ENCODE measurements at places on chromosomes 5 and 9.

- no peak for DNase-seq
Measured at GRCh38 chr9:133956520-133957076, 35.5 kb downstream of the VAV2 start.

- no peak for DNase-seq
Measured at GRCh38 chr9:3746296-3747275, 220.8 kb upstream of the RFX3 start.

DNA sequence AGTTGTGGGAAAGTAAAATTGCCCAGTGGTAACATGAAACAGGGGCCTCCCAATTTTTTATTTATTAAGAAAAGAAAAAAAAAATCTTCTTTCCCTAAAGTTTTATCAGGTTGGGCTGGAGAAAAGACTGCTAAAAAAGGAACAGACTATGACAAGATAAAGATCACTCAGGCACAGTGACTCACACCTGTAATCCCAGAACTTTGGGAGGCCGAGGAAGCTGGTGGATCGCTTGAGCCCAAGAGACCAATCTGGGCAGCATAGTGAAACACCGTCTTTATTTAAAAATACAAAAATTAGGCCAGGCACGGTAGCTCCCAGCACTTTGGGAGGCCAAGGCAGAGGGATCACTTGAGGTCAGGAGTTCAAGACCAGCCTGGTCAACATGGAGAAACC lies 312.5 kb downstream of the CETN3 start:
- DNase-seq: no peak

GRCh38 chr9:2359891-2360471 lies 261.6 kb upstream of the VLDLR start:
- DNase-seq: no peak

DNA sequence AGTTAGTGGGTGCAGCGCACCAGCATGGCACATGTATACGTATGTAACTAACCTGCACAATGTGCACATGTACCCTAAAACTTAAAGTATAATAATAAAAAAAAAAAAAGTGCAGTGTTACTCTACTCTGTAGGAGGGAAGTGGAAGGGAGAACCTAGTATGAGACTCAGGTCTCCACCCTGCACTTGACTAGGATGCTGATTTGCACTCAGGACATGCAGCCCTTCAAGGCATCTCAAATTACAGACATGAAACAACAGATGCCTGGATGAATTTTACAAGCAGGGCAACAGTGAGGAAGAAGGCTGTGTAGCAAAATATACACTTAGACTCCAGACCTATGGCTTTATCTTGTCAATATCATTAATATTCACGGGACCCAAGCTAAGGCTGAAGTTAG lies 16.5 kb downstream of the TRIM32 start:
- no peak for DNase-seq

DNA sequence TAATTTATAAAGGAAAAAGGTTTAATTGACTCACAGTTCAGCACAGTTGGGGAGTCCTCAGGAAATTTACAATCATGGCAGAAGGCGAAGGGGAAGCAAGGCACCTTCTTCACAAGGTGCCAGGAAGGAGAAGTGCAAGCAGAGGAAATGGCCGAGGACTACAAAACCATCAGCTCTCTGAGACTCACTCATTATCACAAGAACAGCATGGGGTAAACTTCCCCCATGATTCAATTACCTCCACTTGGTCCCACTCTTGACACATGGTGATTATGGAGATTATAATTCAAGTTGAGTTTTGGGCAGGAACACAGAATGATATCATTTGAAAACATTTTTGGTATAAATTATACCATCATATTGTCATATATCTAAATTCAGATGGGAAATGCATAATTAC lies 934.7 kb downstream of the CDH12 start:
- DNase-seq: no peak

- DNase-seq: no peak
Measured at GRCh38 chr5:51632793-51633192, 249.5 kb downstream of the ISL1 start.

DNA sequence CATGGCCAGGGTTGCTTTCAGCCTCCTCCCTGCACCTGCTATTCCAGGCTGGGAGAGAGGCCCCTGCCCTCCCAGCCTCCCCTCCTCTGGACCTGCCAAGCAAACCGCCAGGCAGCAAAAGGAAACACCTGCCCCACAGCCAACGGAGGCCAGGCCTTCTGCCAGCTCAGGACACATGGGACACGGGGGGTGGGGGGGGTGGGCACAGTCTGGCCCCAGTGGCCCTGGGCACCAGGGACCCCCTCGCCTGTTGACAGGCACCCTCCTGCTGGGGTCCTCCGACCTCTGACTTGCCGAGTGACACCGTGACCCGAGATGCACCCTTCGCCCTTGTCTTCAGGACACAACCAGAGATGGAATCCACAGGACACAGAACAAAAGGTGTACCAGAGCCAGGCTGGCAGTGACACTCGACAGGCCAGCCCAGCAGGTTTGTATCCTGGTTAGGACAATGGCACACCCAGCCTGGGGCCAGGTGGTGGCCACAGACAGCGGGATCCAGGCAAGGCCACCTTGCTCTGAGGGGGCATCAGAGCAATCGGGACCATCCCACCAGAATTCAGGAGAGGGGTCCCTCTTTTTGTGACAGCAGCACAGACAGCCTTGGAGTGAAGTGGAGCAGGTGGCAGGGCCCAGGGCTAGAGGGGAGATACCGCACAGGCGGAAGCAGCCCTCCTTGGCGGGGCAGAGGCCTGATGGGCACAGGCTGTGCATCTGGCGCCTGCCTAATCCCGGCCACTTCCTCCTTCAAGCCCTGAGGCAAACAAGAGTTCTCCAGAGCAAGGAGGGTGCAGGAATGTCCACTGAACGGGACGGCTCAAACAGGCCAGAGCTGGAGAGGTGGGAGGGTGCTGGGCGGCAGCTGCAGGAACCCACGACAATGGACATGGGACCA lies 1.3 kb upstream of the TMEM210 start:
- no peak for DNase-seq

- DNase-seq: no peak
Measured at GRCh38 chr9:69180670-69181069, 6.6 kb downstream of the TJP2 start.

DNA sequence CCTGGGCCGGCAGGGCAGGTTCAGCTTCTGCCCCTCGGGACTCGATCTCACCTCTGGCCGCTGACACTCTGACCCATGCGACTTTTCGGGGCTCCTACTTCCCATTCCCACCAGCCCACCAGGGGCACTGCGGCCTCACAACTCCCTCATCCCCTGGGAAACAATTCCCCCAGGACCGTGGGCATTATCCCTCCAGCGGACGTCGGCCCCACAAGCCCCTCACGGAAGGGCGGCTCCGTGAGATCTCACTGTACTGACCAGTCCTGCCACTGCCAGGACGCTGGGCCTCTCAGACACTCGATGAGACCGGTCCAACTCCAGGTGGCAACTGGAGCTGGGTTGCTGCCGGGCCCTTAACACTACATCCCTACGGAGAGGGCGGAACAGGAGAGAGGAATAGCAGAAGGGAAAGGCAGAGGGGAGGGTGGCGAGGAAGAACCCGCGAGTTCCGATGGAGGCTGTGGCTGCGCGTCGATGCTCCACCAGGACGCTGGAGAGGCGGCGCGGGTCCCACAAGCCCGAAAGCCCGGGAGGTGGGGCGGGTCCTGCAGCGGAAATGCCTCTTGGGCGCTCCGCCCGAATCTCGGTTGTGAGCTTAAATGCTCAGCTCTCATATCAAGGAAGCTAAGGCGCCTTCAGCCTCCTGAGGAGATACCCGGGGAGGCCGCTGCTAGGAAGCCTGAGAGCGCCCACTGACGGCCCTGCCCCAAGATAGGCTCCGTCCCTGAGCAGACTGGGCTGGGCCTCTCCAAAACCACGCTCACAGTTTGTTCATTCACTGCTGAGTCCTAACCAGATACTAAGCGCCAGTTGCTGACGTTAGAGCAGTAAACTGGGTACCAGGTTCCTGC lies 36.3 kb downstream of the VCP start:
- DNase-seq: peak; percentile 3

DNA sequence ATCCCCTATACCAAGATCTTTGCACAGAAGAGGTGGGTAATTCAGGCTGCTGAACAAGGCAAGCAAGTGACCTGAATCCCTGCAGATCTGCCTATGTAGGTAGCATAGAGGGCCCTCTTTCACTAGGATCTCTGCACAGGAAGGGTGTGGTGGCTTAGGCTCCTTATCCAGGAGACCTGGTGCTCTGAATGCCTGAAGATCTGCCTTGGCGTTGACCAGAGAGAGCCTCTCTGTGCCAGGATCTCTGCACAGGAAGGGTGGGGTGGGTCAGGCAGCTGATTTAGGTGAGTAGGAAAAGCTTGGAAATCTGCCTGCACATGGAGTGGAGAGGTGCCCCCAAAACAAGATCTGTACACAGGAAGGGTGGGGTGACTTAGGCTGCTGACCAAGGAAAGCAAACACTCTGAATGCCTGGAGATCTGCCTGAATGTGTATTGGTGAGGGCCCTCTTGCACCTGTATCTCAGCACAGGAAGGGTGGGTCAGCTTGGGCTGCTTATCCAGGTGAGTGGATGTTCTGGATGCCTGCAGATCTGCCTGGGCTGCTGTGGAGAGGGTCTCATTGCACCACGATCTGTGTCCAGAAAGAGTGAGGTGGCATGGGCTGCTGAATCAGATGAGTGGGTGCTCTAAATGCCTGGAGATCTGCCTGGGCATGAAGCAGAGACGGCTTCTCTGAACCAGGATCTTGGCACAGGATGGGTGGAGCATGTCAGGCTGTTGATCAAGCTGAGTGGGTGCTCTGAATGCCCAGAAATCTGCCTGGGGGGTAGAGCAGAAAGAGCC lies 365.9 kb downstream of the DMAC1 start:
- no peak for DNase-seq

DNA sequence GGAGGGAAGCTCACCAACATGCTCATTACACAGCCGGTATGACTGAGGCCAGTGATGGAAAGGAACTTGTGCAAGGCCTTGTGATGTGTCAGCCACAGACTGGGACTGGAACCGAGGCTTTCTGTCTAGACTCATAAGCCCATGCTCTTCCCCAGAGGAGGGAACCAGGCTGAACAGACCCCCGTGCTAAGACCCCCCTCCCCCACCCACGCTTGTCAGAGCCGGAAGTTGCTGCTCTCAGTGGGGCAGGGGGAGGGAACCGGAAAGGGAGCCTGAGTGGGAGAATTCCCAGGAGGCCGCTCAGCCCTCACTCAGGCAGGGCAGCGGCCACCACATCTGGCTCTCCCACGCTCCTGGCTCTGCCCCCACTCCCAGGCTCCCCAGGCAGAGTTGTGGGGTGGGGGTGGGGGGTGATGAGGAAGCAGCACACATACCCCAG lies 4.1 kb upstream of the PDGFRB start:
- no peak for DNase-seq

DNA sequence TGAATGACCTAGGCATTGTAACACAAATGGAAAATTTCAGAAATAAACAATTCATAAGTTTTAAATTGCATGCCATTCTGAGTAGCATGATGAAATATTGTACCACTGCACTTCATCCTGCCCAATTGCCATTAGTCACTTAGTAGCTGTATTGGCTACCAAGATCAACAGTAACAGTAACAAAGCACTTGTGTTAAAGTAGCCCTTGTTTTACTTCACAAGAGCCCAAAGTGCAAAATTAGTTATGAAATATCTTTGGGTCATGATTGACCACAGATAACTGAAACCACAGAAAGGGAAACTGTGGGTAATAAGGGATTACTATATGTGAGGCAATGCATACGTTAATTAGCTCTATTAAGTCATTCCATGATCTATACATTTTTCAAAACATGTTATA lies 33.3 kb upstream of the RORB start:
- DNase-seq: no peak

GRCh38 chr9:34654323-34655051 lies 2.5 kb downstream of the IL11RA start:
- DNase-seq: no peak

- no peak for DNase-seq
Measured at GRCh38 chr5:87210743-87211142, 56.9 kb upstream of the RASA1 start.

DNA sequence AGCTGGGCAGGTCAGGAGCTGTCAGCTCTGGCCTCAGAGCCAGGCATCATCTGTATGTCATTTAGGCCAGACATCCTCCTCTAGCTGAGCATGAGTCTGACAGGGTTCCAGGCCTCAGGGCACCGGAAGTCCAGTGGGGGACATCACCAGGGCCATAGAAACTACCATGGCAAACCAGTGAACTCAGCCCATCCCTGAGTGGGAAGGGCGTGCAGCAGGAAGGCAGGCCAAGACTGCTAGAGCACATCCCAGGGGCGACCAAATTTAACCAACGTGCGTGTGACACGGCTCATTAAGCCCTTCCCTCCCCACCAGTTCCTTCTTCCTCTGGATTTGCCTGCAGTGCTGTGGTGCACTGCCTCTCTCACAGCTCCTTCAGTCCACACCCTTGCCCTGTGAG lies 75.9 kb downstream of the COL27A1 start:
- no peak for DNase-seq

DNA sequence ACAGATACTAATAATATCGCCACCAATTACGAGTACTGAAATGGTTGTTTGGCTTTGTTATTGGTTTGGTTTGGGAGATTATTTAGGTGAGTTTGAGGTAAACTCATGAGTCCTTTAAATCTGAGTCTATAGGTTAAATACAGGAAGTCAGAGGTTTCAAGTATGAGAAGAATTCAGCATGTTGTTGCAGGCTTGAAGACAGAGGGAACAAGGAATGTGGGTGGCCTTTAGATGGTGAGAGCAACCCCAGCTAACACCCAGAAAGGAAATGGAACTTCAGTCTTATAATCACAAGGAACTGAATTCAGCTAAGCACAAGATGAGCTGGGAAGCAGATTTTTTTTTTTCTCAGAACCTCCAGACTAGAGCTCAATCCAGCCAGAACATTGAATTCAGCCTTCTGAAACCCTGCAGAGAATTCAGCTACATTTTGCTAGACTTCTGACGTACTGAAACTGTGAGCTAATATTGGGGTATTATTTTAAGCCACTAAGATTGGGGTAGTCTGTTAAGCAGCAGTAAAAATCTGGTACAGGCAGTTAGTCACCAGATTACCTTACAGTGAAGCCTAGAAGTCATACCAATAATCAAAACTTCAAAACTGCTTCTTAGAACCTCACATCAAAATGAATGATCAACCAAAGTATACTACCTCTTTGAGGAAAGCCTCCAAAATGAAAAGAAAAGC lies 216.0 kb upstream of the PUM3 start:
- DNase-seq: no peak
